ENCODE measurements at places on chromosomes 13 and 19.

GRCh38 chr13:109412283-109412901, 374.0 kb downstream of the IRS2 start:
- no peak for DNase-seq

DNA sequence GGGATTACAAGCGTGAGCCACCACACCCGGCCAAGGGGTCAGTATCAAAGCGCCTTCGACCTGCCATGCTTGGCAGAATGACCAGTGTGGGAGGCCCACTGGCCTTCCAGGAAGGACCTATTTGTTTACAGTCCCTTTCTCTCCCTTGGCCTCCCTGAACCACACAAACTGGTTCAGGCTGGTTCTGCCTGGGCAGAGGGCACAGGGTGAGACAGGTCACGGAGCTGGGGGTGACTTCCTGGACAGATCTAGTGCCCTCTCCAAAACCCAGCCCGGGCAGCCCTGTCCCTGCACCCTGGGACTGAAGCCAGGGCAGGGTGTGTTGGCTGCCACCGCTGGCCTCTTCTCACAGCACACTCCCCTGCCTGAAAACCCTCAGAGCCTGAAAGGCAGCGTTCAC, 11.3 kb downstream of the PLEKHF1 start:
- no peak for DNase-seq

GRCh38 chr19:19655641-19656343, 7.7 kb downstream of the ATP13A1 start:
- no peak for DNase-seq

DNA sequence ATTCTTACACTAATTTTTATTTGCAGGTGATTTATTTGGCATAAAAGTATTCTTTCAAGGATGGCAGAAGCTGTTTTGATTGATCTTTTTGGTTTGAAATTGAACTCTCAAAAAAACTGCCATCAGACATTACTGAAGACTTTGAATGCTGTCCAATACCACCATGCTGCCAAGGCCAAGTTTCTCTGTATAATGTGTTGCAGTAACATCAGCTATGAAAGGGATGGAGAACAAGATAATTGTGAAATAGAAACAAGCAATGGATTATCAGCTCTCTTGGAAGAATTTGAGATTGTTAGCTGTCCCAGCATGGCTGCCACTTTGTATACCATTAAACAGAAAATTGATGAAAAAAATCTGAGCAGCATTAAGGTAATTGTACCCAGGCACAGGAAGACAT, 1.2 kb downstream of the LACC1 start:
- DNase-seq, result no peak

GRCh38 chr19:29489172-29489951, 36.4 kb upstream of the VSTM2B start:
- no peak for DNase-seq

- DNase-seq, result no peak
Observed at GRCh38 chr19:35942235-35942634, 6.1 kb downstream of the LRFN3 start.

- no peak for DNase-seq
Observed at GRCh38 chr19:34649886-34650543, 26.9 kb downstream of the SCGB2B2 start.

DNA sequence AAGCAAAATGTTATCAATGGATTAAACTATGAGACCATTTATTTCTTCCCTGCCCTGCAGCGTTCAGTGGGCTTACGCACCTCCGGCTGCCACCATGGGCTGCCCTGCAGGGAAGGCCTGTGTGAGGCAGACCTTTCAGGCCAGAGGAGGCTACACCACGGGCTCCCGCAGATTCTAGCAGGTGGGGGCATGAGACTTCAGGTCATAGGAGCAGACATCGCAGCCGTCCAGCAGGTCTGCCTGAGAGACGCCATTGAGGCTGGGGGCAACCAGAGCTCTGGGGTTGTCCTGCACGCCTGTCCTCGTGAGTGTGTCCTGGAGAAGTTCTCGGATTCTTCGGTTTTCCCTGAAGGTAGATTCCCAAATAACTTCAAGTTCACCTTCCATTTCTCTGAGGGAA, 9.4 kb upstream of the SLC7A9 start:
- no peak for DNase-seq

DNA sequence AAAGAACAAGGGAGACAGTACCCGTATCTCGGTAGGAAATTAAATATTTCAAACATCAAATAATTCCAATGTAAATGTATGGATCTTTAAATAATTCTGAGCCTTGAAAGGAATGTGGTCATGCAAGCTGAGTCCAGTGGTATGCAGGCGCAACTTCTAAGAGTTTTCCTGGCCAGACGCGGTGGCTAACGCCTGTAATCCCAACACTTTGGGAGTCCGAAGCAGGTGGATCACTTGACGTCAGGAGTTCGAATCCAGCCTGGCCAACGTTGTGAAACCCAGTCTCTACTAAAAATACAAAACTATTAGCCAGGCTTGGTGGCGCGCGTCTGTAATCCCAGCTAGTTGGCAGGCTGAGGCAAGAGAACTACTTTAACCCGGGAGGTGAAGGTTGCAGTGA, 1.1 kb upstream of the ZNF845 start:
- no peak for DNase-seq

DNA sequence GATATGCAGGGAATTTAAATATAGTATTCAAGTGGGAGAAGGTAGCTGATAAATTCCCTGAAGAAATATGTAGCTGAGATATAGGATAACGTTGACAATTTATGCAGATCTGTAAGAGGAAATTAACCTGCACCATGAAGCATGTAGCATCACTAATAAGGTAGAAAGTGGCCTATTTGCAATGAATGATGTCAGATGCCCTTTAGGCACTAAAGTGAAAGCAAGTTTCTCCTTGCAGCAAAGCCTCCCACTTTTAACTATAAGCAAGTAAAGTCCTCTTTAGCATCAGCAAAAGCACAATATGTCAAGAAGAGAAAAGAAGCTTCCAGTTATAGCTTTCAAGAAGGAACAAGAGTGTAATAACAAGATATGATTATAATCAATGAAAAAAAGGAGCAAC, 102.5 kb upstream of the SLITRK1 start:
- no peak for DNase-seq

- no peak for DNase-seq
Observed at GRCh38 chr13:49517461-49517860, 21.7 kb downstream of the PHF11 start.

GRCh38 chr19:30870876-30871275, 478.4 kb downstream of the TSHZ3 start:
- no peak for DNase-seq

GRCh38 chr13:98576200-98576945, 534 bp downstream of the STK24 start:
- peak; percentile 39 for DNase-seq

DNA sequence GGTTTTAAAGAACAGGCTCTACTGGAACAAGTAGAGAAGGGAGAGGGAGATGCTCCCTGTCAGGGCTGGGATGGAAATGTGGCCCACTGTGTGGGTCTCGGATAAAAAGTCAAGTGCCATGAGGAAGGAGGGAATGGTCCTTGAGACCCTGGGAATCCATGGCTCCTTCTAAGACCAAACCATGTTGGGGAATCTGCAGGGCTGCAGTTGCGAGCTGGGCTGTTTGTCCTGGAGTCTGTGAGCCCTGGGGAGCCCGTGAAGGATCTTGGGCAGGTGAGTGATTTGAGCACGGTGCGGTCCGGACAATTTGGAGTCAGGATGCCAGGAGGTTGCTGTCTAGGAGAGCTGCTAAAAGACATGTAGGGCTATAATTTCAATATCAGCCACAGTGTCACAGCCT, 359.4 kb downstream of the FGF9 start:
- DNase-seq, result no peak

- no peak for DNase-seq
Observed at GRCh38 chr13:67971291-67971690, 741.2 kb upstream of the PCDH9 start.

DNA sequence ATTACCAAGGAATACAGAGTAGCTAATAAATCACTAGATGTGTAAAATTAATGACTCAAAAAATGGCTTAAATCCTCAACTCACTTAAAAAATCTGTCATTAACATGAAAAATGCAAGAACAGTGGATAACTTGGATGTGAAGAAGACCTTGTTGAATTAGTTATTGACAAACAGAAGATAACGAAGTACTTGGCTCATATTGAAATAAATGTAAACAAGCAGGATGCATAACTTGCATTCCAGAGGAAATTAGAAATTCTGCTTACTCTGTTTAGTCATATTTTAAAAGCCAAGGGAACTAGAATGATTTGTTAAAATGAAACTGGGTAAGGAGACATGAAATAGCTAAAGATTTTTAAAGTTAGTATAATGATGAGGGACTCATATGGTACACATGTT, 1812.2 kb downstream of the PCDH9 start:
- DNase-seq, result no peak

GRCh38 chr19:47215581-47215980, 15.4 kb downstream of the BBC3 start:
- no peak for DNase-seq

DNA sequence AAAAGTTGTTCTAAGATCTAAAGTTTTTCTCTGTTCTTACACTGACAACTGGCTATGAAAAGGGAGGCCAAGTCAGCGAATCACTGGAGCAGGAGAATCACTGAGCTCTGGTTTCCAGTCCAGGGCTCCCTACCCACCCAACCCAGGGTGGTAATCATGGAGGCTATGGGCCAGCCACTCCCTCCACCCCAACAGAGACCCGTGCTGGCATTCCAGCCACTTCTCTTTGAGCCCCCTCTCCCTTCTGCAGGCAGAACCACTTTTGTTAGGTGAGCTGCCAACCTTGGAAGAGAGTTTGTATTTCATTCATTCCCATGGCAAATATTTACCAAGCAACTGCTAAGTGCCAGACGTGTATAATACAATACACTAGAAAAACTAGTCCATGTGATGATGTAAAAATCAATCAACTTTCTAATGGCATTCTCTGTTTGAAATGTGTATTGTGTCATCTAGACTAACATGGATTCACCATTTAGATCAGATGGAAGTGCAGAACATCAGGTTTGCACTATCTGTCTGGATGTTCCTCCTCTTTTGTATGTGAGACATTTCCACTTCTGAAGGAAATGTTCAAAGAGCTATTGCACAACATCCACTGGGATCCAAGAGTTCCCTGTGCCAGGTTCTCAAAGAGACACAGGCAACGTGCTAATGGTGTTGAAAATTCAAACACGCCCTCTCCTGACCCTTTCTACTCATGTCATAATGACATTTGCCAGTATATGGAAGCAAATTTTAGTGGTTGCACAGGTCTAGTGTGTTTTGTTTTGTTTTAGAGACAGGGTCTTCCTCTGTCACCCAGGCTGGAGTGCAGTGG, 5.3 kb downstream of the MLNR start:
- no peak for DNase-seq

- DNase-seq, result no peak
Observed at GRCh38 chr19:22517496-22518411, 95.6 kb upstream of the ZNF98 start.

DNA sequence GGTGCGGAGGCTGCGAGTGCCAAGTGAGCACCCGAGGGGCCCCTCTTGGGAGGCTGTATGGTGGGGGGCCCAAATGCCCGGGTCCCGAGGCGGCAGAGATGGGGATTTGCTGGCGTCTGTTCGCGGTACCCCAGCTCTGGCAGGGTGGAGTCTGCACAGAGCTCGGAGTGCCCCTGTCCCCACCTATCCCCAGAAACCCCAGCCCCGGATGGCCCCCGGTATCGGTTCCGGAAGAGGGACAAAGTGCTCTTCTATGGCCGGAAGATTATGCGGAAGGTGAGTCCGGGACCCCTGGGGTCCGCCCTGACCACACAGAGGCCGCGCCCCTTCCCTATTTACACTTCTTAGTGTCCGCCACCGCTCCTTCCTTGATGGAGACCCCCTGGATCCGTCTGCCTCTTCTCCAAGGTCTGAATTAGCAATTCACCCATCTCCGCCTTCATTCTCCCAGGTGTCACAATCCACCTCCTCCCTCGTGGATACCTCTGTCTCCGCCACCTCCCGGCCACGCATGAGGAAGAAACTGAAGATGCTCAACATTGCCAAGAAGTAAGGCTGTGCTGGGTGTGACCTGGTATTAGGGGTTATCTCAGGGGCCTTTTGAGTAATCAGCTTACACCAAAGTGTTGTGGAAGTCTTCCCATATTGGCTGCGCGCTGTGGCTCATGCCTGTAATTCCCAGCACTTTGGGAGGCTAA, 630 bp downstream of the PNPLA6 start:
- no peak for DNase-seq

DNA sequence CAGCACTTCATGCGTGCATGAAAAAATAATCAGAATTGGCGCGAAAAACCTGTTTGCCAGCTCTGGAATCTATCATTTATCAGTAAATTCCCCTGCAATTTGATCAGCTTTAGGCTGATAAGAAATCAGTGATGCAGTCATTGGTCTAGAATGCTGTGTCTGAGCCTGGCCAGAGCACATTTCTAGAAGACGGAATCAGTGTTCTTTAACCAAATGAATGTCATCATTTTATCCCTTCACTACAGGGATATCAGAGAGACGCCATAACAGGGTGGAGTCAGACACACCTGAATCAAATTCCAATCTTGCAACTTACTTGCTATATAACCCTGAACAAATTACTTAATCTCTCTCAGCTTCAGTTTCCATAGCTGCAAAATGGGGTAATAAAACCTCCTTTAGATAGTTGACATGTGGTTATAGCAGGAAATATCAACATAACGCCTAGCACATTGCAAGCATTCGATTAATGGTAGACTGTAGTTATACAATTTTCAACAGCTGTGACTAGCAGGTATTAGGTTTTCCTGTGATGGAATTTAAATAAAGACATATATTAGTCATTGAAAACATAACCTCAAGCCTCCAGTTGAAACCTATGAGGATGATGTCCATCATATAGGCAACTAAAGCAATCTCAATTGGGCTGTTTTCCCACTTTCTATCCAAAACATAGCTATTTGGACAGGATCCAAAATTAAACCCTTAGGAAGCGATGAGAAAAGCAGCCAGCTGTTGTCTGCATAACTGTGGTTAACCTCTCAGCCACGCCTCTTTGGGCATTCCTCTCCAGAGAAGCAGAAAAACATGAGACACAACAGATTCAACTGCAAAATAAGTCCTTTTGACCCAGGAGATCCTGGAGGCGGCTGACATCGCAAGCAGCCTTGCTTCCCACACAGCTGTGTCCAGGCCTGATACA, 51.6 kb upstream of the UBL3 start:
- DNase-seq, result peak; percentile 33

GRCh38 chr19:50214699-50215543, 11.5 kb downstream of the MYH14 start:
- no peak for DNase-seq

DNA sequence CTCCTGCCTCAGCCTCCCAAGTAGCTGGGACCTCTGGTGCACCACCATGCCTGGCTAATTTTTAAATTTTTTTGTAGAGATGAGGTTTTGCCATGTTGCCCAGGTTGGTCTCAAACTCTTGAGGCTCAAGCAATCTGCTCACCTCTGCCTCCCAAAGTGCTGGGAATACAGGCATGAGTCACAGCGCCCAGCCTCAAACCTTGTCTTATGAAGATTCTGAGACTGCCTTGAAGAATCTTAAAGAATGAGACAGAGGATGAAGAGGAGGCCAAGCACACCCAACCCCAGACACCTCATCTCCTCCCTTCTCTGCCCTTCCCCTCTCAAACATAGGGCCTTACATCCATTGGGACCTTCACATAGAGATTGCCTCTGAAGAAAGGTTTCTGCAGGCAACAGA, 179.7 kb downstream of the ABCC4 start:
- DNase-seq, result no peak

- no peak for DNase-seq
Observed at GRCh38 chr13:55777612-55778011, 1363.1 kb upstream of the PRR20A start.

GRCh38 chr19:32866564-32867265, 2.9 kb downstream of the SLC7A9 start:
- no peak for DNase-seq
